ENCODE measurements at places on chromosomes 7 and 10.

GRCh38 chr7:156534925-156535324 is 105.6 kb upstream of the RNF32 start:
- no peak for DNase-seq

DNA sequence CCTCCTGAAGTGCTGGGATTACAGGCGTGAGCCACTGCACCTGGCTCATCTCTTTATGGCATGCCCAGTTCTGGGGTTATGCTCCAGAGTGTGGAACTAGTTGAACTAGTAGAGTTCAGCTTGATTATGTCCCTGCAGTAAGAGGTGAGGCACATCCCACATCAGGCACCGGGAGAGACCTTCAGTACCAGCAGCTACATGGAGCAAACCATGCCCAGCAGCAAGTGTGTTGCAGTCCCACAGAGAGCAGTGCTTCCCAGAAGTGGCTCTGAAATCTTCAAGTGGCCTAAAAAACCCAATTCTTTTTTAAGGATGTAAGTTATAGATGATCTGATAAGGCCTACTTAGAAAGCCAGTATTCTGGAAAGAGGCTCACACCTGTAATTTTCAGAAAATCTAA is 331.9 kb upstream of the PRKCQ start:
- no peak for DNase-seq

DNA sequence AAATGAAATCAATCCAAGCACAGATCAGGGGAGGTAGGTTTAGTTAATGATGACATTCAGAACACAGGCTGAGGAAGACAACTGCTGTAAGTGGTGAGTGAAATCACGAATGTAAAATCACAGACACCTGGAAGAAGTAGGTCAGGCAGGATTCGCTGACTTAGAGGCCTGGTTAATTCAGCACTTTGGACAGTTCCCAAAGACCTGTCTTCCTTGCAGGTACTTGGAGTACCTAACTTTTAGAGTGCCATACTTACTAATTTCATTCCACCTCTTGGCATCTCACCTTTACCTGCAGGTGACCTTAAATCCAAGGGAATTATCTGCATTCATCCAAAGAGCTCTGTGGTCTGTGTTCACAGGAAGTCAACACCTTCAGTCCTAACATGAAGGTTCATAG is 822.3 kb downstream of the PHTF2 start:
- DNase-seq: no peak

- DNase-seq: no peak
Observed at GRCh38 chr7:37669818-37670217, 13.7 kb upstream of the GPR141 start.

GRCh38 chr10:32629910-32630309 is 184.0 kb downstream of the CCDC7 start:
- DNase-seq: no peak

GRCh38 chr7:40580776-40581175 is 446.0 kb downstream of the SUGCT start:
- no peak for DNase-seq

GRCh38 chr7:1666317-1666822 is 3.7 kb upstream of the ELFN1 start:
- DNase-seq: no peak

DNA sequence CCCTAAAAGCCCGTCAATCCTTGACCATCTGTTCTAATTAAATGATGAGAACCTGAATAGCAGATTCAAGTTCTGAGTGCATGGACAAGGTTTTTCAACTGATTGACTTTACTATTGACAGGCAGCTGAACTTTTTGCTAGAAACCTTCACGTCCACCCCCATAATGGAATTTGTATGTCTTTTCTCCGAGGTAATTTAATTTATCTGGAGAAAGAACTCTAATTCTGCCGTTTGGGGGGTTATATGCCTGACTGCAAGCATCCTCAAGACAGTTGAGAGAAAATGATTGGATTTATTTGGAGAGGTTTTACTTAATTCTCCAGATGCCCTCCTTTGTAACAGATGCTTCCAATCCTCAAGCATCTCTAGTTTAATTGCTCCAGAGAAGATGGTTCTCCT is 1053.4 kb upstream of the AUTS2 start:
- no peak for DNase-seq

DNA sequence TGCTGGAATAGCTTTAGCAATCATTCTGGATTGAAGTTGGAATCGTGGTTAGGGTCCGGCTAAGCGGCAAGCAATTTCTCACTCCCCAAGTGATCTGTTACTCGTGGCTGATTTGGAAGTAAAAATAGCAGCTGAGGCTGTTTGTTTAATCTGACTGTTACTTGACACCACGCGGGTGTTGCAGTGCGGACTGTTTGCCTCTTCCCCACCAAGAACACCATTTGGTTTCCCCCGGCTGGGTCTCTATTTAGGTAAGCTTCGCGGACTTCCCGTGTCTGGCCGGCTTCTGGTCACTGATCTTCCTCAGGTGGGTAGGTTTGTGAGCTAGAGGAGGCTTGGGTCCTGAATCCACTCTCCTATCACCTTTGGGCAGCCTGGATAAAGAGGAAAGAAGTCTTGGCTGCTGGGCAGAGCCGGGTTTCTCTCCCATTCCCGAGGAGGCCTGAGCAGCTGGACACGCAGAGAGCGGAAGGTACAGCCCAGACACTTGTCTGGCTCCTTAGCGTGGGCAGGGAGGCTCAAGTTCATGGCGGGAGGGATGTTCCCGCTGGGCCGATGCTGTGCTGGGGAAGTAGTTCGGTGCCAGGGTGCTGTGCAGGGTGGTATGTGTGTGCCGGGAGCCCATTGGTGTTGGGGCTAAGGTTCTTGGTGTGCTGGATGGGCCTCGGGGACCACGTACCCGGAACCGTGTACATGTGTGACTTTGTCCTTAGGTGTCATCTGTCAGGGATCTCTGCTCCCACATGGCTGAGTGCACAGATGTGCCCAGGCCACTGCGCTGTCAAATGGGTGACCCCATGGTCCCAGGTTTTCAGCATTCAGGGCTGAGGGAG is at the start of gene C10orf71:
TSS of gene C10orf71 (plus strand) at position 188 of the 833 bp plus-strand sequence. CDS start 23,376 bp downstream, outside the sequence.
- no peak for DNase-seq

GRCh38 chr10:36504758-36505157 is 620.6 kb upstream of the ANKRD30A start:
- DNase-seq: no peak

DNA sequence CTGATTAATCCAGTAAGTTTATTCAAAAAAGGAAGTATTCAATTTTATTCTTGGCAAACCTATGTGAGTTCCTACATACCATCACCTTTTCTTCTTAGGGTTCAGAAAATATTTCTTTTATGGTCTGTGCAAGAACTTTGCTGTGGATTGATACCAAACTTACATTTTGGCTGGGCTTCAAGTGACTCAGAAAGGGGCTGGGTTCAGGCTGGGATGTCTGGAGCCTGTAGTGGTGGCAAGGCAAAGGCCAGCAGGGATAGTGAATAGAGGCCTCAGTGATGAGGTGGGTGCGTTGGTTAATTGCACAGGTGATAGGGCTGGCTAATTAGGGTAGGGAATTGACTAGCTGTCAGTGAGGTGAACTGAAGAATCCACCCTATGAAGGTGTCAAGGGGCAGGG is 40.2 kb upstream of the ATXN7L1 start:
- no peak for DNase-seq

GRCh38 chr10:71812016-71812912 is 38.8 kb downstream of the PSAP start:
- DNase-seq: peak; percentile 38

DNA sequence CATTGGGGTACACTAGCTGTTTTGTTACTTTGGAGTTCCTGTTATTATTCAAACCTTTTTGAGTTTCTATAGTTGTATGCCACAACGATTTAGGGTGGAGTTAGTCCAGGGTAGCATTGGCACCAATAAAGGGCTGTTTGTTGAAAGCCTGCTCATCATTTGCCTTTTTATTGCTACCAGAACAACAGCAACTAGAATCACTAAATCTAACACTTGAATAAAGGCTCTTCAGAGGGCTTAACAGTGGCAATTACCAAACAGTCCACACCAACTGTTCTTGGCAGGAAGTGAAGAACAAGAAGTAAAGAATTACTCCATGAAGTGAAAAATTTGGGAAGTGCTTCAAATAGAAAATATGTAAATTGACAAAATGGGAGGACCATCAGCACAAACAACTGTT is 621.4 kb downstream of the PHTF2 start:
- no peak for DNase-seq

GRCh38 chr7:116463956-116464355 is 35.6 kb upstream of the CAV2 start:
- no peak for DNase-seq

DNA sequence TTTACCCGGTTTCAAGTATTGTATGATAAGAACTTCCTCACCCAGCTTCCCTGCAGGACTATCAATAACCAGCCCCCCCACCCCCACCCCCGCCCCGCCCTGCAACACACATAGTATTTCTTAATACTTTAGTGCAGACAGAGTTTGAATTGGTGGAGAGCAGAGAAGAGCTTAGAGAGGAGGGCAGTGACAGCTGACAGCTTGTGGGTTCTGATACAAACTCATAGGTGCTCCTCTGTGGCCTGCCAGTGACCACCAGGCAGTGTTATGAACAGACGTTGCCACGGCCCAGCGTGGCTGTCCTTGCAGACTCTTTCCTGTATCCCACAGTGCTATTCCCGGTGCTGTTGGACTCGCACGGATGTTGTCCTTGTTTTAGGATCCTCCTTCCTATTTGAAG is 186.9 kb upstream of the ADO start:
- no peak for DNase-seq

DNA sequence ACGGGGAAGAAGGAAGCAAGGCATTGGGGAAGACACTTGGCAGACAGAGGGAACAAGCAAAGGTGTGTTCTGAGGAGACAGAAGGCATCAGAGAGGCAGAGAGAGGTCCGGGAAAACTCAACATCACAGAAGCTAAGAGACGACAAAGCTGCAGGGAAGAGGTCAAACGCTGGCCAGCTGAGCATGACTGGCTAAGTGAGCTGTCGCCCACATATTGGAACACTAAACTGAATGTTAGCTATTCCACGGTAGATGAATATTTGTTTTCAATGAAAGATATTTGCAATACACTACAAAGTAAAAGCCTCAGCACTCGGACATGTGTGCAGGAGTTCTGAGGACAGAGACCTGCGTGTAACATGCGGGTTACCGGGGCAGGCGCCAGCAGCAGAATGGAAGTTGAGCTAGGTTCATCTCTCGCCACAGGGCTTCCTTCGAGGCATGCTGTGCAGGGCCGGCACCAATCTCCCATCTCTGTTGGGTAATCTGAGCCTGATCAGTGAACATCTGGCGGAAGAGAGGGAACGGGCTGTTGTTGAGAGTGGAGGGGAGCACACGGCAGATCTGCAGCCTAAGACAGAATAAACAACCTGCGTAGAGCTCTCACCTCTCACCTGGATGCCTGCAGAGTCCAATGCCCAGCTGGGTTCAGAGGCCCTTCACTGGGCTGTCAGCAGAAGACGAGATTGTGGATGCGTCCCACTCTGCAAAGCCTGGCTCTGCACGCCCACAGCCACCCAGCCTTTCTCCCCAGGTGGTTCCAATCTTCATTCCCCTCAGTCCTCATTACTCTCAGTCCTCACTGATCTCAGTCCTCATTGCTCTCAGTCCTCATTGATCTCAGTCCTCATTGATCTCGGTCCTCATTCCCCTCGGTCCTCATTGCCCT is 35.9 kb downstream of the INSIG1 start:
- DNase-seq: no peak

GRCh38 chr10:32104622-32105509 is 48.6 kb upstream of the KIF5B start:
- no peak for DNase-seq

DNA sequence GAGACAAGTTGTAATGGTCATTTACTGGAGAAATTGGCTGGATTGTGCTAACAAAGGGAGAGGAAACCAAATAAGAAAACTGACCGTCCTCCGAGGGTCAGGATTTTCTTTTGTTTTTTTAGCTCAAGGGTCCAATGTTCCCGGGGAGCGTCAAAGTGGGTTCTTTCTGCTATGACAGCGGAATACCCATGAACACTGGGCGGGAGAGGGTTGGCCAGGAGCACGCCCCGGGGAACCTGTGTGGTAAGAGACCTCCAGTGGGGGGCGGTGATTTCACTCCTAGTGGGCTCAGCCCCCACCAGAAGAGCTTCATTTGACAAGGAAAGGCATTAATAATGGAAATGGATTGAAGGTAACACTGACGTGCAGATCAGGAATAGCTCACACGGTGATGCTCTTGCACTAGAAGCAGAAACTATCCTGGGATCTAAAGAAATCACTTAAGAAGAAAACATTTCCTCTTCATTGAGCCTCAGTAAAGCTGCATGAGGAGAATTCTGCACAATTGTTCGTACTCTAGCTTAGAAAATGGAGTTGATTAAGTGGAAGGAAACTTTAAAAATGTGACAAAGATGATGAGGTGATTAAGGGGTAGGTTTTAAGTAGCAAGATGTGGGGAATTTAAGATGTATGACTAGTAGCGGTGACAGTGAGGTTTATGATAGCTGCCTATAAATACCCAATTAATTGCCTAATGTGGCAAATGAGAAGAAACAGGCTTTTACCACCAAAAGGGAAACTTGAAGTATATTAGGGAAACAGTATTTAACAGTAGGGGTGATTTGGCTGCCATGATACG is 627.2 kb downstream of the SUGCT start:
- no peak for DNase-seq

GRCh38 chr7:139131601-139132041 is 22.1 kb upstream of the ZC3HAV1 start:
- DNase-seq: no peak

GRCh38 chr10:123781956-123782500 is 109.6 kb downstream of the CPXM2 start:
- no peak for DNase-seq

DNA sequence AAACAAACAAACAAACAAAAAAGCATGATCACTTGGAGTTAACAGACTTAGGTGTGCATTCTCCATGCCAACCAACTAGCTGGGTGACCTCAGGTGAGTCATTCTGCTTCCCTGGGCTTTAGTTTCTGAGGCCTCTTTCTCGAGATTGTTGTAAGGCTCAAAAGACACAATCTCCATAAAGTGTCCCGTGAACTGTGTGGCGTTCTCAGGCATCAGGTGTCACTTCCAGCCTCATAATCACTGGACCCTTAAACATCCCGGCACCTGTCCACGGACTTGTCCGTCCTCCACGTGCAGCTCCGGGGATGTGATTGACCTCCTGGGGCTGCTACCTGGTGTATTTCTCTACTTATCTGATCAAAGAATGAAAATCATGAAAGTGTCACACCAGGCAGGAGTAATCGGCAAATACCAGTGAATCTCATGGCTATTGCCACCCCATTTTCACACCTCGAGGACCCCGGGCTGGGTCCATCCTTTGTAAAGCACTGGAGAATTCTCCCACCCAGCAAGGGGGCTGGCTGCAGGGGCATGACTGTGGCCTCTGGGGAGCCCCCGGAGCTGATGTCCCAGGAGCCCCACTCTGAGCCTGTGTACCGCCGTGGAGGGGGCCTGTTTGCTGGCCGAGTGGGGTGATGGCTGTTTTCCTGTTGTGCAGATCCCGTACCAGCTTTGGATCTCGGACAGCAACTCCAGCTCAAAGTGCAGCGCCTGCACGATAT is 189.8 kb upstream of the SH2B2 start:
- DNase-seq: no peak

- DNase-seq: no peak
Observed at GRCh38 chr7:10312942-10313341, 660.7 kb upstream of the PHF14 start.

All from tibial nerve (tissue), 4 donors.